ENCODE measurements at places on chromosomes 16 and 17. TPM values are rescaled to one million over a fixed set of nuclear protein-coding genes. Genes with fewer than 3 reads are reported as not detected.

- peak; percentile 64 for DNase-seq
These were observed at the start of gene NLRP1 for GRCh38 chr17:5584383-5585286. NLRP1 (minus strand) TSS chr17:5584509; CDS start chr17:5583957, 552 bp downstream.

GRCh38 chr17:57724026-57724728 is 20.9 kb downstream of the CCDC182 start:
- no peak for DNase-seq

Gene LCMT1
- total RNA-seq, result 55.2 TPM

DNA sequence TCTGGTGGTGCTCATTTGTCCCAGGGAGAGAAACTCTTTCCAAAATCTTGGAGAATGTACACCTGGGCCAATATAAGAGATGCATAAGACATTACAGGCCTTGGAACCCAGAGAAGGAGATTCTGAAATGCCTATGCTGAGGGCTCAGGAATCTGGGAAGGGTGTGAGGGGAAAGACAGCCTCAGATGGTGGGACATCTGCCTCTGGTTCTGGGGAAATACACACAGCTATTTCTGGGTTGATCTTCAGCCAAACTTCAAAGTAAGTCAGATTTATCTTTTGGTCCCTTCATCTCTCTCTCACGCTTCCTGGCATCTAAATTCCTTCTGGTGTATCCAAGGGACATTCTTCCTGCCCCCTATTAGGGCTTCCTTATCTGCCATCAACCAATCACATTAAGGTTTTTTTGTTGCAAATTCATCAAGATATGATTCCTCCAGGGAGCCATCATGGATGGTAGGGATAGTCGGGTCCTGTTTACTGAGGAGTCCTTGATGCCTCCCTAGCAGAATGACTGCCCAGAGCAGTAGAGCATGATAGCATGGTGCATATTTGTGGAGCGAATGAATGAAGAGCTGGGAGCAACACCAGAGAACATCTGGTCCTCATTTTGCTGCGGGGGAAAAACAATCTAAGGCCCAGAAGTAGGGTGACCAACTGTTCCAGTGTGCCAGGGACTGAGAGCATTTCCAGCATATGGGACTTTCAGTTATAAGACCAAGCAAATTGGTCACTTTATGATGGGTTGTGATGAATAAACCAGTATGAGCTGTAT is 35.7 kb upstream of the DYNLL2 start:
- no peak for DNase-seq

Gene EPN3
- total RNA-seq, result 0.84 TPM

GRCh38 chr17:64150237-64151015 is 20.5 kb upstream of the ERN1 start:
- no peak for DNase-seq

DNA sequence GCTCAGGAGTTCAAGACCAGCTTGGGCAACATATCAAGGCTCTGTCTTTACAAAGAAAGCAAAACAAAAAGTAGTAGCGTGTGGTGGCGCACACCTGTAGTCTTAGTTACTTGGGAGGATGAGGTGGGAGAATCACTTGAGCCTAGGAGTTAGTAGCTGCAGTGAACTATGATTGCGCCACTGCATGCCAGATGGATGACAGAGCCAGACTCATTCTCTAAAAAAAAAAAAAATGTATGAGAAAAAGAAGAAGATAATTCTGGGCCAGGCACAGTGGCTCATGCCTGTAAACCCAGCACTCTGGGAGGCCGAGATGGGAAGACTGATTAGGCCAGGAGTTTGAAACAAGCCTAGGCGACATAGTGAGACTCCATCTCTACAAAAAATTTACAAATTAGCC is 28.5 kb downstream of the STAT5B start:
- no peak for DNase-seq

Gene LRRC75A
- total RNA-seq, result 2.1 TPM

DNA sequence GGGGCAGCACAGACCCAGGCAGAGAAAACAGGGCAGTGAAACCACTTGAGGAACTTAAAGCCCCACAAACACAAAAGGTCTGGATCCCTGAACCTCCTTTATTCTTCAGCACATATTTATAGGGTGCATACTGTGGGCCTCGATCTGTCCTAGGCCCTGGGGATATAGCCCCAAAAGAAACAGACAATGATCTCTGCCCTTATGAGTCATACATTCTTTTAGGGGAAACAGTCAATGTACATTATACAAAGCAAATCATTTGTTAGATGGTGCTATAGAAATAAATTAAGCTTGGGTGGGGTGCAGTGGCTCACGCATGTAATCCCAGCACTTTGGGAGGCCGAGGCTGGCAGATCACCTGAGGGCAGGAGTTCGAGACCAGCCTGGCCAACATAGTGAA is 10.0 kb upstream of the HES7 start:
- no peak for DNase-seq

- no peak for DNase-seq
These were observed 27.5 kb upstream of the KRT17 start for GRCh38 chr17:41651625-41652460.

GRCh38 chr17:63478814-63479494 is 2.1 kb downstream of the ACE start:
- DNase-seq, result peak; percentile 65

Gene MSLN
- total RNA-seq, result 14.2 TPM

- no peak for DNase-seq
These were observed 23.1 kb downstream of the PDIA2 start for GRCh38 chr16:305916-306626.

DNA sequence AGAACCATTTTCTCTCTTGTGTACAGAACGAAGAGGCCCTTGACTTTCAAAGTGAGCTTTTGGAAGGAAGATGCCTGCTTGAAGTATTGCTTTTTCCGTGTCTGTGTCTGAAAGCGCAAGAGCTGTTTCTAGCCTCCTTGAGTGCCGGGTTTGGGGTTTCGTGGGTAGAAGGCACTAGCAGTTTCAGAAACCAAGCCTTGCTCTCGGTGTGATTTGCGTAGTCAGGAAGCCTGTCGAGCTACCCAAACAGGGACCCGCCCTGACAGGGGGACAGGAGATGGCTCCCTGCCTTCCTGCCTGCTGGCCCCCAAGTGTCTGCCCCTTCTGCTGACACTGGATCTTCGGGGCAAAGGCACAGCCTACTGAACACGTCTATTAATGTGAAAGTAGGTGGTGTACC is 322.0 kb downstream of the MAF start:
- no peak for DNase-seq

DNA sequence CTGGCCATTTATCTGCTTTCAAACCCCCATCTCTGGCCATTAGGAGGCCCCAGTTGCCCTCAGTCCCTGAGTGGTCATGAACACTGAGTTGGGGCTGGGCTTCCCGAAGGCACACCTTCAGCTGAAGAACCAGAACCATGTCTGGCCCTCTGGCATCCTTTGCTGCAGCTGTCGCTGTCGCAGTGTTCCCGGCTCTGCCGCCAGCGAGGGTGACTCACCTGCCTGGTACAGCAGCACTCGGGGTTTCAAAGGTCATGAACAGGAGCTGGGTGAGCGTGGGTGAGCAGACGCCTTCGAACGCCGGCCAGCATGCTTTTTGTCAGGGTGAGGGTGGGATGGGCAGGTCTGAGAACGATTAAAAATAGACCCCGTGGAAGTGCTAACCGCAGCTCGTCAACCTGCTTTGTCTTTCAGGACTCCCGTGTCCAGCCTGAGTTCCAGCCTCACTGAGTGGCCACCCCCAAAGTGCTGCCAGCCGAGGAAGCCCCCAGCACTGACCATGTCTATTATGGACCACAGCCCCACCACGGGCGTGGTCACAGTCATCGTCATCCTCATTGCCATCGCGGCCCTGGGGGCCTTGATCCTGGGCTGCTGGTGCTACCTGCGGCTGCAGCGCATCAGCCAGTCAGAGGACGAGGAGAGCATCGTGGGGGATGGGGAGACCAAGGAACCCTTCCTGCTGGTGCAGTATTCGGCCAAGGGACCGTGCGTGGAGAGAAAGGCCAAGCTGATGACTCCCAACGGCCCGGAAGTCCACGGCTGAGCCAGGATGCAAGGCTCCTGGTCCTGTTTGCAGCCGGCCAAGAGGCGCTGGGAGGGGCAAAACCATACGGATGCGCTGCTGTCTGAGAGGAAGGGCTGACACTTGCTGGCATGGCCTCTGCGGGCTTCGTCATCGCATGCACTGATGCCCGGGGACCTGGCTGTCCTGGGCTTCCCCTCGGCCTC is 7.6 kb downstream of the SNN start:
- DNase-seq, result no peak

GRCh38 chr17:59337741-59338299 is 6.4 kb downstream of the YPEL2 start:
- DNase-seq, result no peak

DNA sequence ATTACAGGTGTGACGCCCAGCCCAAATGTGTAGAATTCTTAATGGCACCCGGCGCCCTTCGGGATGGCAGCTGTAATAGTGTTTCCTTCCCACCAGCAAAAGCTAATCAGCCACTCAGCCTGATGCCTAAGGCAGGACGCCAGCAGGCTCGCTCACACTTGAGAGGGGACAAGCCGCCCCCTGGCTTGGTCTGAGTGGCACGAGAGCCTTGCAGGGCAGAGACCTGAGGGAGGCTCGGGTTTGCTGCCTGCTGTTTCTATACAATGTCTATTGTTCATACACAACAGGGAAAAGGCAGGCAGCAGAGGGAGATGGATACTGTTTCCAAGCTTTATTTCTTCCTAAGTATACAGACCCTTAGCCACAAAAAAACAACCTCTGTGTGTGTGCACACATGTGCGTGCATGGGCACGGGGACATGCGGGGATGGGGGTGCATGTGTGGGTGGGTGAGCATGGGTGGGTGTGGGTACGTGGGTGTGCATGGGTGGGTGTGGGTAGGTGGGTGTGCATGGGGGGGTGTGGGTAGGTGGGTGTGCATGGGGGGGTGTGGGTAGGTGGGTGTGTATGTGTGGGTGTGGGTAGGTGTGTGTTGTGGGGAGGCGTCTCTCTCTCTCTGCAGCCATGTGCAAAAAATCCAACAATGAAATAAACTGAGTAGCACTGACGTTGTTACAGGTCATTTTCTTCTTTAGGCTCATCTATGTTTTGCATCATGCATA is 10.0 kb downstream of the SLC38A8 start:
- DNase-seq, result no peak

Gene STX1B
- total RNA-seq, result 0.29 TPM

- DNase-seq, result no peak
These were observed 10.0 kb downstream of the ZSCAN10 start for GRCh38 chr16:3088925-3089716.

Gene DHRS11
- total RNA-seq, result 8.3 TPM

Gene TMEM235
- not detected for total RNA-seq

Gene CD300E
- not detected for total RNA-seq

DNA sequence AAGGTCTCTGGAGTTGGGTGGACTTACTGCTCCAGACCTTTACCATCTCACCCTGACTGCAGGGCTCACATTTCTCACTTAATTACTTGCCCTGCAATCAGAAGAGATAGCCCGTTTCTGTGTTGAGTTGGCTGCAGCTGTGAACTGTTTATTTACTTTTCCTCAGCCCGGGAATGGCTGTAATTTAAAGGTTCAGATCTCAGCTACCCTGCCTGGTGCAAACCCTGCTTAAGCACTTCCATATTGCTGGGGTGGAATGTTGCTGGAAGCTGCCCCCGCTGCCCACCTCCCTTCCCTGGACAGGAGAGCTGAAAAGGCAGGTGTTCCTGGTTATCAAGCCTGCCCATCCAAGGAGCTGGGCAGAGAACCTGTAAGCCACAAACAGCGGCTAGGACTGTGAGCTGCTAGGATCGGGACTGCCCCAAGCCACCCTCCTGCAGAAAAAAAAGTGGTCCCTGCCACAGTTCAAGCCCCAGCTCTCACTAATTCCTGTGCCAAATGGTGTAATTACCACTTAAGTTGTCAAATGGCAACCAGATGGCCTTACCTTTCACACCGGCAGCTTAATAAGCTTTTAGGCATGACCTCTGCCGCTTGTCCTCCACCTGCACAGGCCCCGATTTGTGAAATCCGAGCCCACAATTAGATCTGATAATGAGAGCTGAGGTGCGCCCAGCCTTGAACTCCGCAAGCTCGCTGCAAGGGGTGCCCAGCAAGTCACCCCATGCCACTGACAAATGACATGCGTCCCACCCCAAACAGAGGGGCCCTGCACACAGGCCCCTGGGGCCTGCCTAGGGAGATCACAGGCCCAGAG is 269.8 kb downstream of the C16orf95 start:
- DNase-seq, result no peak

Gene NPIPA8
- total RNA-seq, result not detected

DNA sequence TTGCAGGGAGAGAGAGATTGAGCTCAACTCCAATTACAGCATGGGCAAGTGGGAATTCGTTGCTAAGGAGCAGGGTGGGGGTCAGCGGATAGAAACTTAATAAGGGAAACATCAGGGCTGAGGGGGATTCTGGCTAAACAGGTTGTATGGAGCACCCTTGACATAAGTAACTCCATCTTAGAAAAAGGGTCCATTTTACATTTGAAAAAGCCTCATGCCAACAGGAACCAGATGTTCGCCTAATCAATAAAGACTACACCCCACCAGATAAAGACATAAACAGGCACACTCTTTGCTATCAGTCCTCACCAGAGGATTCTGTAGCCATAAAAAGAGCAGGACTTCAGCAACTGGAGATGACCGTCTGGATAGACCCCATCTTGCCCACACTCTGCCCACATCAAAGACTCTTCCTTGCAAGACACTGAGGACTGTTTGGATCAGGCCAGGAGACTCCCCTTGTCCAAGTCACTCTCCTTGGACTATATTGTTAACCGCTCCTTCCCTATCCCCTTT is 1.6 kb upstream of the LRRC75A start:
- DNase-seq, result no peak

Gene TMED6
- not detected for total RNA-seq

DNA sequence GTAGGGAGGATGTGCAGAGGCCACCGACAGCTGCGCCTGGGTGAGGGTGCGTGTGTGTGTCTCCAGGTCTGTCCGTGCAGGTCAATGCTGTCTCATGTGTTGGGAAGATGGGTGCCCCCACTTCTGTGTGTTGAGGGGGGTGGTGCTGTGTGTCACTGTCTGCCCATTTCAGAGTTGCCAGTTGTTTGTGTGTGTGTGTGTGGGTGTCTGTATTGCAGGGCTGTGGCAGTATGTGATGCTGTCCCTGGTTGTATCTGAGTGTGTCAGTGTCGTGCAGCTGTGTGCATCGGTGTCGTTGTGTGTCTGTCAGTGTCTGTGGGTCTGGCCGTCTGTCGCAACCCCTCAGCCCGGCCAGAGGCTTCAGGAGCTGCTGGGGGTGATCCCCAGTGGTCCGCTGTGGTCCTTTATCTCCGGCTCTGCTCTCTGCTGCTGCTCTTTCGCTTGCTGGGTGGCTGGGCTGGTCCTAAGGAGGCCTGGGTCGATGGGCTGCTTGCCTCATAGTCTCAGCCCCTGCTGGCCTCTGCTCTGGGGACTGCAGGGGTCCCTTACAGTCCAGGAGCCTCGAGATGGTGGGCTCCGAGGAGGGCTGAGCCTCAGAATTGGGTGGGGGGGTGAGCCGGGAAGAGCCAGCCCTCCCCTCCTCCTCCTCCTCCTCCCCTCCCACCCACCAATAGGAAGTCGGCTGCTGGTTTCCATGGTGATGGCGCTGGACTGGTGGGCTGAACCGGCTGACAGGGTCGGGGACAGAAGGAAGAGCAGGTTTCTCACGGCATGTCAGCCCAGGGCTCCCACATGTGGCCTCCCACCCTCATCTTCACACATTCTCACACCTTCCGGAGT is at the start of gene TSPOAP1:
Gene TSPOAP1 (minus strand): TSS at position 601 of the 840 bp plus-strand sequence. CDS start 875 bp downstream, outside the sequence.
- DNase-seq, result no peak

GRCh38 chr17:63450551-63450950 is 4.4 kb upstream of the CYB561 start:
- no peak for DNase-seq

All from kidney epithelial cell (primary cell).